SJCRH30 (cell line): ENCODE measurements at places on chromosomes 2 and 18. TPM values are rescaled to one million over a fixed set of nuclear protein-coding genes. Genes with fewer than 3 reads are reported as not detected.

GRCh38 chr2:239216614-239217273, 184.1 kb downstream of the HDAC4 start:
- no peak for DNase-seq

GRCh38 chr2:60945341-60945740, 64.0 kb downstream of the REL start:
- no peak for DNase-seq

CDK5R2 gene
- total RNA-seq = 0.14 TPM in 1 of 2 replicates, not detected in the other

- DNase-seq = peak; percentile 34
These were observed 5.9 kb upstream of the ATP5MC3 start for GRCh38 chr2:175187378-175187777.

PID1 gene
- 6.3 and 6.6 TPM in 2 replicates for total RNA-seq

GRCh38 chr18:76447258-76447890, 47.7 kb downstream of the ZNF516 start:
- no peak for DNase-seq
